ENCODE measurements at places on chromosomes 16 and 17.

GRCh38 chr17:21467739-21468490 is 91.8 kb downstream of the KCNJ12 start:
- no peak for DNase-seq

- DNase-seq: no peak
Observed at GRCh38 chr16:52376676-52377280, 170.2 kb downstream of the TOX3 start.

- DNase-seq: no peak
Observed at GRCh38 chr17:80663781-80664206, 119.2 kb downstream of the RPTOR start.

GRCh38 chr16:57539072-57539796 is 2.9 kb upstream of the CCDC102A start:
- DNase-seq: peak; percentile 67

GRCh38 chr16:74111456-74111982 is 185.1 kb upstream of the PSMD7 start:
- no peak for DNase-seq

DNA sequence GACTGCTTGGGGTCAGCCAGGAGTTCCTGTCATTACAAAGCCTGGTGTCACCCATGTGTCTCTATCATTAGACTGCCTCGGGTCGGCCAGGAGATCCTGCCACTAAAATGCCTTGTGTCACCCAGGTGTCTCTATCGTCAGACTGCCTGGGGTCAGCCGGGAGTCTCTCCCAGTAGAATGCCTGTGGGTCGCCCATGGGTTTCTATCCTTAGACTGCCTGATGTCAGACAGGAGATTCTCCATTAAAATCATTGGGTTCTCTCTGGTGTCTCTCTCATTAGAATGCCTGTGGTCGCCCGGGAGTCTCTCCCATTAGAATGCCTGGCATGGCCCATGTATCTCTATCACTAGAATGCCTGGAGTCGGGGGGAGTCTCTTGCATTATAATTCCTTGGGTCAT is 2231.0 kb downstream of the TP53TG3F start:
- no peak for DNase-seq

DNA sequence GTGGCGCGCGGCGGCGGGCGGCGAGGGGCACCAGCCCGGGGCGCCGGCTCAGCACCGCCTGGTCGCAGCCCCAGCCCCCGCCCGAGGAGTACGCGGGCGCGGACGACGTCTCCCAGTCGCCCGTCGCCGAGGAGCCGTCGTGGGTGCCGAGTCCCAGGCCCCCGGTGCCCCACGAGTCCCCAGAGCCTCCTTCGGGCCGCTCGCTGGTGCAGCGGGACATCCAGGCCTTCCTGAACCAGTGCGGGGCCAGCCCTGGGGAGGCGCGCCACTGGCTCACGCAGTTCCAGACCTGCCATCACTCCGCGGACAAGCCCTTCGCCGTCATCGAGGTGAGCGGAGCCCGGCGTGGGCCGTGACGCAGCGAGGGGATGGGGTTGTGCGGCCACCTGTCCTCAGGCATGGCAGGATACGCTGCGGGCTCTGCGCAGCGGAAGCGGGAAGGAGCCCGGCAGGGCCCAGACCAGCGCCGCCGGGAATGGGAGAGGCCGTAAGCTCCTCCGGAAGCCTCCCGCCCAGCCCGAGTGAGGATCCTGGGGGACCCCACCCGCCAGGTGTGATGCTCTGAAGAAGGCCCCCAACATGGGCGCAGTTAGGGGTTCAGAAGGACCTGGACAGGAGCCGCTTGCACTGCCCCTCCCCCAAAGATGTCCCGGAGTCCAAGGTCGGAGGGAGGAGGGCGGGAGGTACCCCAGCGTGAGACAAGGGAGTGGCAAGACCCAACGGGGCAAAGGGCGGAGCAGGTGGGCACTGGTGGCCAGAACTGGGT is 522 bp downstream of the NAGS start:
- peak; percentile 18 for DNase-seq

DNA sequence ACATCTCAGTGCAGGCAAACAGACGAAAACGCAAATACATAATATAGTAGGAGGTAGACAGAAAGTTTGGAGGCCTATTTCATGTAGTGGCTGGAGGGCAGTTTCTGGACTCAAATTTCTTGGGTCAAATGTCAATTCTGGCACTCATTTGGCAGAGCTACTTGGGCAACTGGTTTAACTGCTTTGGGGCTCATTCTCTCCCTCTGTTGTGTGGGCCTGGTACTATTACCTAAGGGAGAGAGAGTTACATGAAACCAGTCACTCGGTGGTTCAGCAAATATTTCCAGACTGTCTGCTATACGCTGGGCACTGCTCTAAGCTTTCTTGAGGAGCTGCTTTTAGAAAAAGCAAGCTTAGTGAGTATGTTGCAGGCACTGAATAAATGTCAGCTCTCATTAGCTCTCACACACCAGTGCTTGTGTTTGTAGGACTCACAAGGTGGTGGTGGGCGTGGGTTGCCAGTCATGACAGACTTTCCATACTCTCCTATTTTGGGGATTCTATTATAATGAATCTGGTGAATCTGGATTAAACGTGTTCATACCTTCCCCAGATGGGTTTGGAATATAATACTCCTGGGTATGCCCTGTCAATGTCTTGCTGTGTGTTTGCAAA is 1.8 kb upstream of the SHISA9 start:
- no peak for DNase-seq

- DNase-seq: no peak
Observed at GRCh38 chr16:10929853-10930754, 12.2 kb downstream of the DEXI start.

DNA sequence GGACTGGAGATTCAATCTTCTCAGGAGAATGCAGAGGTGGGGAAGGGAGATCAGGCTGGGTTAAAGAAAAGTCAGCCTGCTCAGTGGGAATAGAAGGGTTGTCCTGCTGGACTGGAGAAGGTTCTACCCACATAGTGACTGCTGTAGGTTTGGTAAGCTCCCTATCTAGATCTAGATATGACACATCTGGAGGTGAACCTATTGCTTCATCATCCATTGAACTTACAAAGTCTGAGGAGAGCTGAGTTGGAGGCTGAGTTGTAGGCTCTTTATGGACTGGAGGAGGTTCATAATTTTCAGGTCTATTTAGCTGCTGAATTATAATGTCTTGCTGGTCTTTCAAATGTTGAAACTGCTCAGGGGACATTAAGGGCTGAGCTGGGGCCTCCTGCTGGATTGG is 46.0 kb upstream of the NF1 start:
- no peak for DNase-seq

DNA sequence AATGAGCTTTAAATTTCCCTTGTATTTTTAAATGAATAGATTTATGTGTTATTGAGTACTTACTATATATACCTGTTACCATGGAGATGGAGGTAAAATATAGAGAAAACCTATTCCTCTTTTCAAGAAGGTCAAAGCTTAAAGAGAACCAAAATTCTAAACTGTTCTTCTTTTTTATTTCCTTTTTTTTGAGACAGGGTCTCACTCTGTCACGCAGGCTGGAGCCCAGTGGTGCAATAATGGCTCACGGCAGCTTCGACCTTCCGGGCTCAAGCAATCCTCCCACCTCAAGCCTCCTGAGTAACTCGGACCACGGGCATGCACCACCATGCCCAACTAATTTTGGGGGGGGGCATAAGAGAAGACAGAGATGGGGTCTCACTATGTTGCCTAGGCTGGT is 25.0 kb upstream of the TMEM97 start:
- DNase-seq: no peak

DNA sequence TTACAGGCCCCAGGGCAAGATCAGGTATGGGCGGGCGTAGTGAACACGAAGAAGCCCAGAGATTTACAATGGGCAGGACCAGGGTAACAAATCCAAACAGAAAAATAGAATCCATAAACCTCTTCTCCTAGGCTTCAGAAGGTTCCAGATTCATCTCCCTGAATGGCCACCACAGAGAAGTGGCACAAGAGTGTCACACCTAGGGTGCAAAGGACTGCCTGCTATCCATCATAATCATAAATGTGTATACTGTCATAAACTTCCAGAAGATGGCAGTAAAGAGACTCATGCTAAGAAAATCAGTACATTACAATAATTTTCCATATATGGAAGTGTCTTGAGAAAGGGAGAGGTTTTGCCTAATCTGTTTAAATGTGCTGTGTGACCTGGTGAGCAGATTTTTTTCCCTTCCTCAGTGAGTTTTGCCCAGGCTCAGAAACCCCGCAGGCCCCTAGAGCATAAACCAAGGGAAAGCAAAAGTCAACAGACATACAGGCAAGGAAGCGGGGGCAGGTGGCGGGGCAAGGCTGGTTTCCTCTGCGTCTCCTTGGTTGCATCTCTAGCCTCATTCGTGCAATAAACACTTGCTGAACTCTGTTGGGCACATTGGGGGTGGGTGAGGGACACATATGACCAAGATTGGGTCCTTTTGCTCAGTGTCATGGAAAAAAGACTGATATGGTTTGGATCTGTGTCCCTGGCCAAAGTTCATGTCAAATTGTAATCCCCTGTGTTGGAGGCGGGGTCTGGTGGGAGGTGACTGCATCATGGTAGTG is 92.0 kb upstream of the CDH5 start:
- no peak for DNase-seq

DNA sequence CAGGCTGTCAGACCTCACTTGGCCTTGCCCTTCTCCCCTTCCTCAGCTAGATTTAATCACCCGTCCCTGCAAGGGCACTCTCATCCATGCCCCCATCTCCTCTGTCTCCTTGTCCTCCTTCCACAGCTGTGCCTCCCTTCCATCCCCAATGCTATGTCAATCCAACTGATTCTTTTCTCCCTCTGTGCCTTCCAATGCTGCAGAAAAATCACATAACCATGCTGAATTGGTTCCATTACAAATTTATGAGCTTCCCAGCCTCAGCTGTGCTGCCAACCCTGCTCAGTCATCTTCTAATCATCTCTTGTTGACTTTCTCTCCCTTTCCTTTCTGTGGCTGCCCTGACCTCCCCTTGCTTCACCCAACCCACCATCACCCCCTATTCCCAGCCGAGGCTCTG is 56.3 kb upstream of the PIRT start:
- no peak for DNase-seq

GRCh38 chr16:54072237-54072636 is 214.3 kb downstream of the IRX3 start:
- no peak for DNase-seq

DNA sequence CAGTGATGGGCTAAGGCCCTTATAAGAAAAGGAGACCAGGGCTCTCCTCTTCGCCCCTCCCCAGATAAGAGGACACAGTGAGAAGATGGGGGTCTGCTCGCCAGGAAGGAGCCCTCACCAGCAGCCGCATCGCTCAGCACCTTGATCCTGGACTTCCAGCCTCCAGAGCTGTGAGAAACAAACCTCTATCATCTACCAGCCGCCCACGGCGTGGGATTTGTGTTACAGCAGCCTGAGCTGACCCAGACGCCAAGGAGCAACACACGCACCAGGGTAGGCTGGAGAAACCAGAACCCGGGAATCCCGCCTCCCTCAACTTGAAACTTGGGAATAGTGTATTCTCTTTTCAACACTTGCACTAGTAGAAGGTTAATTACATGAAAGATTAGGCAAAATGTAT is 4.2 kb upstream of the ZG16B start:
- no peak for DNase-seq

DNA sequence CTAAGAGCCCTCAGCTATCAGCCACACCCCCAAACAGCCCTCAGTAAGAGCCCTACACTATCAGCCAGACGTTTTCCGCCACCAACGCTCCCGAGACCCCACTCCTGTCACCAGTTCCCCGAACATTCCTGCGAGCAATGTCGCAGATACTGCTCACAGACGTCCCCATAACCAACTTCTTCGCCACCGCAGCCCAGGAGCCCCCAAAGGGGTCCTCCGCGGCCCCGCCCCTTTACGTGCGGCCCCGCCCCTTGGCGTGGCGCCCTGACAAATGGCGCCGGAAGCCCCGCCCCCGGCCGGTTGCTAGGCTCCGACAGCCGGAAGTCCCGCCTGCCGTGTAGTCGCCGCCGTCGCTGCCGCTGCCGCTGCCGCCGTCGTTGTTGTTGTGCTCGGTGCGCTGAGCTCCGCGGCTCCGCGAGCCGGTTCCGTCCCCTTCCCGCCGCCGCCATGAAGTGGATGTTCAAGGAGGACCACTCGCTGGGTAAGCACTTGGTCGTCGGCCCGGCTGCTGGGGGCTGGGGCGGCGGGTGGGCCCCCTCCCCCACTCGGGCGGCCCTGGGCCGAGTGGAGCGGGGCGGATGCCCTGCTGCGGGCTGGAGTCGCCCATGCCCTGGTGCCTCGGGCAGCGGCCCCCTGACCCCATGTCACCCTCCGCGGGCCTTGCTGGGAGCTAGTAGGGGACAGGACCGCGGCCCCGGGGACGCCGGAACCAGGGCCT is at the start of gene GABARAPL2:
TSS of gene GABARAPL2 (plus strand) at position 340 of the 718 bp plus-strand sequence. CDS start at position 448, 108 bp downstream.
- DNase-seq: peak; percentile 94

- DNase-seq: no peak
Observed at GRCh38 chr17:64639516-64639915, 22.6 kb downstream of the SMURF2 start.

GRCh38 chr16:4641895-4642294 is 17.3 kb downstream of the MGRN1 start:
- DNase-seq: no peak

GRCh38 chr17:35315283-35315682 is 58.1 kb downstream of the SLFN11 start:
- DNase-seq: no peak

GRCh38 chr17:29096094-29096493 is 53.2 kb downstream of the PIPOX start:
- no peak for DNase-seq

DNA sequence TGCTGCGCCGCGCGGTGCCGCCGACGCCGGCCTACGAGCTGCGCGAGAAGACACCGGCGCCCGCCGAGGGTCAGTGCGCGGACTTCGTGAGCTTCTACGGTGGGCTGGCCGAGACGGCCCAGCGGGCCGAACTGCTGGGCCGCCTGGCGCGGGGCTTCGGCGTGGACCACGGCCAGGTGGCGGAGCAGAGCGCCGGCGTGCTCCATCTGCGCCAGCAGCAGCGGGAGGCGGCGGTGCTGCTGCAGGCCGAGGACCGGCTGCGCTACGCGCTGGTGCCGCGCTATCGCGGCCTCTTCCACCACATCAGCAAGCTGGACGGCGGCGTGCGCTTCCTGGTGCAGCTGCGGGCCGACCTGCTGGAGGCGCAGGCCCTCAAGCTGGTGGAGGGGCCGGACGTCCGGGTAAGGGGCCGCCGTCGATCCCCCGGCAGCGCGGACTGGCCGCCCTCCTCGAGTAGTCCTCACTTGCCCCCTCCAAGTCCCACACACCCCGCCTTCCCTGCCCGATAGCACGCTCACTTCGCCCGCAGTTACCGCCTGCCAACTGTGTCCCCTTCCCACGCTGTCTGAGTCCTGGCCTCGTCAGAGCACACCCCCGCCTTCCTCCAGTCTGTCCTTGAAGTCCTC is 470 bp downstream of the MLYCD start:
- DNase-seq: peak; percentile 27
